Stimulated activated CD8-positive, alpha-beta memory T cell treated with anti-CD3 and anti-CD28 coated beads, Interleukin-4, amount 100 ng/mL, for 4 hours (primary cell): ENCODE measurements at places on chromosomes 1 and 21.

DNA sequence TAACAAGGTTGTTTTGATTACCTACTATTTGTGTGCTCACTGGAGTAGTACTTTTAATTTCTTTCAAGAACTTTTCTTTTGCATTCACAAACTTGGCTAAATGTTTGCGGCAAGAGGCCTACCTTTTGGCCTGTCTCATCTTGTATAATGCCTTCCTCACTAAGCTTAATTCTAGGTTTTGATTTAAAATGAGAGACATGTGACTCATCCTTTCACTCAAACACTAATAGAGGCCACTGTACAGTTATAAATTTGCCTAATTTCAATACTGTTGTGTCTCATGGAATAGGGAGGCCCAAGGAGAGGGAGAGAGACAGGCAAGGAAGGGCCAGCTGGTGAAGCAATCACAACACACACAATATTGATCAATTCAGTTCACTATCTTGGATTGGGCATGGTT lies 66.1 kb downstream of the ZNF644 start:
- no peak for DNase-seq

GRCh38 chr1:80894921-80895320 lies 905.8 kb upstream of the ADGRL2 start:
- no peak for DNase-seq

GRCh38 chr1:231338270-231339128 lies at the start of gene SPRTN:
Gene SPRTN (plus strand): TSS chr1:231338293. CDS start chr1:231338384, 91 bp downstream.
- no peak for DNase-seq

GRCh38 chr1:228982637-228983036 lies 247.4 kb downstream of the RHOU start:
- no peak for DNase-seq

- DNase-seq, result no peak
These were observed 85.6 kb upstream of the BRINP3 start for GRCh38 chr1:190563230-190563629.

- DNase-seq, result no peak
These were observed 299.8 kb downstream of the DISC1 start for GRCh38 chr1:231926340-231926739.

- no peak for DNase-seq
These were observed 3.5 kb upstream of the SH3BGRL3 start for GRCh38 chr1:26276432-26276838.

DNA sequence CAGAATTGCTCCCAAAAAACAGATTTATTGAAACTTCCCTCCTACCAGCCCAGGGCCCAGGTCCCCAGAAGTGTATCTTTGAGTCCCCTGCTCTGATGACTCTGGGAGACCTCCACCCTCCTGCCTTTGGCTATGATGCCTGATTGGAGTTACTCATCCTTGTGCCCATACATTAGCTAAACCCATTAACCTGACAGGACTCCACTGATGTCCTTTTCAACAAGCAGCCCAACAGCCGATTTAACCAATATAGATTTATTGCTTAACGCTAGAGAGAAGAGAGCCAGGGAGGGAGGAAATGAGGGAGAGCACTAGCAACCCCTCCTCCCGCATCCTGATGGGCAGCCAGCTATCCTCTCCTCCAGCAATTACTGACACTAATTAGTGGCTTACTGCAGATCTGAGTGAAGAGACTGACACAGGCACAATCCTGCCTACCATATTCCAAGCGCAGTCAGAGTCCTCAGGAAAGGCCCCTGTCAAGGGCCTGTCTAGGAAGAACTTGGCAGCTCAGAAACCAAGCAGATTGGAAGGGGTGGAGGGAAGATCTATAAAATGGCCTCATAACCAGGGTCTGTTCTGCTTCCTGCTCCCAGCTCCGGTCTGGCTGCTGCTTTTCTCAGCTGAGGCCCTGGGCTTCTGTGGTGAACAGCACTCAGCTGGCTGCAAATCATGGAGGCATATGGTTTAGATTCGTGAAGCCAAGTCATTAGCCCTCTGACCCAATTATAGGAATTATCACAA lies 484.5 kb upstream of the DAB1 start:
- no peak for DNase-seq

DNA sequence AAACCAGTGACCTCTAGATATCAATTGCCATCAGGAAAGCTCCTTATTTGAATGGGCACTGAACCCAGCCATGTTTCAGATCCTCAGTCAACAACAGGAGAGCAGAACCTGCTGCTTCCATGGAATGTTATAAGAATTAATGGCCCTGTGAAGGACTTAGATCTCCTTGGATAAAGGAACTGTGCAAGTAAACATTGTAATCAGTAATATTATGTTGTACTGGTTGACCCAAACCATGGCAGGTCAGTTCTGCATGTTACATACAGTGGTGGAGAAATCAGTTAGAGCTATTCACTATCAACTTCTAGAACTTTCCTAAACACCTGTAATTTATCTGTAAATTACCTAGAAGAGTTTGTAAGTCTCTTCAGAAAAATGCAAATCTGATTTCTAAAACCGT lies 11.2 kb upstream of the CLDN8 start:
- DNase-seq, result no peak

GRCh38 chr1:119646521-119647227 lies 1.4 kb downstream of the ZNF697 start:
- DNase-seq, result no peak

- no peak for DNase-seq
These were observed 38.2 kb downstream of the SLC9A1 start for GRCh38 chr1:27116697-27117096.

GRCh38 chr1:235873045-235873444 lies 6.3 kb upstream of the LYST start:
- no peak for DNase-seq

- DNase-seq, result no peak
These were observed 1.1 kb downstream of the DFFB start for GRCh38 chr1:3858231-3858981.

- DNase-seq, result no peak
These were observed 88.6 kb upstream of the SPATA6 start for GRCh38 chr1:48560577-48560976.

DNA sequence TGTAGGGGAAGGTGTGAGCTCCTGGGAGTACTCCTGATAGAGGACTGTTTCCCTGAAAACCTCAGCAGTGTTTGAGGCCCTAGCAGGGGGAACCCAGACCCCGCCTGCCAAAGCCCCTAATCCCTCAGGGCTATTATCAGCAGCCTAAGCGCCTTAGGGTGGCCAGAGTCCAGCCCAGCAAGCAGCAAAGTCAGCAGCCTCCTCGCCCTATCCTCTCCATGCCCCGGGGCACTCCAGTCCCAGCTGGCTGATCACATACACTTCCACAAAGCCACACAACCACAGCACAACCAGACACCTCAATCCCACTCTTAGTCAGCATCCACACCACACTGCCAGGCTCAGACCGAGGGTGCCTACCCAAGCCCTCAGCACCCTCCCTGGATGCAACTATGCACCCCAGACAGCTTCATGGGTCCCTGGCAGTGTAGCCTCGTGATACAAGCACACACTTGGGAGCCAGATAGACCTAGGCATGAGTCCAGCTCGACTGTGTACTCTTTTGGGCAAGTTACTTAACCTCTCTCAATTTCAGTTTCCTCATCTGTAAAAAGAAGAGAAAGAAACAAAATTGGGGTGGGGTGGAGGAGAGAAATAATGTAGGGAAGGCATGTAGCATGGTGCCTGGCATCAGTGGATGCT lies 7.1 kb downstream of the IGSF9 start:
- DNase-seq, result no peak

GRCh38 chr1:26280333-26281042 lies 602 bp downstream of the SH3BGRL3 start:
- DNase-seq, result no peak

- DNase-seq, result no peak
These were observed 91.9 kb upstream of the COG2 start for GRCh38 chr1:230550428-230550827.

GRCh38 chr1:153631047-153632022 lies 2.5 kb upstream of the CHTOP start:
- DNase-seq, result no peak

DNA sequence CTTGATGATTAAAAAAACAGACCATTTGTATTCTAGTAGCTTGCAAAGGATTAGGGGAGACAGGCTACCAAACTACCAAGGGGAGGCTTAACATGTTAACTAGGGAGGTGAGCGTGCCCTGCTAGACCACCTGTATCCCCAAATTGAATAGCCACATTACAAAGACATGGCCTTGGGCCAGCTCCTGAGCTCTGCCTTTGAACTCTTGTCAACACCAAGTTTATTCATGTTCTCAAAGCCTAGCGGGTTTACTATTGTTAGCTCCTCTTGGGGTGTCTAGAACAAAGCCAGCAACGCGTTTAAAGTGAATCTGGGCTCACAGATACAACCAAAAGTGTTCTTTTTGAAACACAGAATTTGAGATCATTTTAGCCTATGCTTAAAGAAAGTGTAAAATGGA lies 36.3 kb downstream of the SMYD2 start:
- no peak for DNase-seq

GRCh38 chr1:234556245-234556943 lies 53.6 kb downstream of the IRF2BP2 start:
- DNase-seq, result no peak
